ENCODE measurements at places on chromosomes 1 and 21.

GRCh38 chr1:174913225-174913903 lies 86.4 kb upstream of the CACYBP start:
- no peak for DNase-seq

GRCh38 chr1:201084295-201084694 lies 27.9 kb downstream of the CACNA1S start:
- DNase-seq: no peak

GRCh38 chr1:228735871-228736586 lies 750 bp downstream of the RHOU start:
- no peak for DNase-seq

GRCh38 chr1:51878308-51878615 lies 265 bp downstream of the NRDC start:
- no peak for DNase-seq

DNA sequence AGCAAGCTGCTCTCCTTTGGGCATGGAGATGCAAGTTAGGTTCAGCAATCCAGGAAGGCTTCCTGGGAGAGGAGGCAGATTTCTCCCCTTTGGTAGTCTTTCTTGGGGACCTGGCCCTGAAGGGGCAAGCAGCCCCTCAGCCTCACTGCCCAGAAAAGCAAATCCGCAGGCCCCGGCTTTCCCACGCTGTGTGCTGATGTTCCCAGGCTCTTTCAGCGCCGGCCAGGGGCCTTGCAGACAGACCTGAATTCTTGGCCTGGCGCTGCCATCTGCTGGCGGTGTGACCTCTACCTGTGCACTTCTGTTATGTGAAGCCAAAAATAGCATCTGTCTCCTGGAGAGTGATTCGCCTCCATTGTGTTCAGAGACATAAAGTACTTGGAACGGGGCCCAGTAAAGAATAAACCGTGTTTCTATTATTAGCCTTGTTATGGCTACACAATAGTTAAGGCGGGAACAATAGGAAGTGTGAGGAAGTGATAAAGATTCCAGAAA lies 64.8 kb downstream of the ALPL start:
- DNase-seq: peak; percentile 70

GRCh38 chr21:45615145-45615711 lies 28.3 kb upstream of the PCBP3 start:
- peak; percentile 63 for DNase-seq

DNA sequence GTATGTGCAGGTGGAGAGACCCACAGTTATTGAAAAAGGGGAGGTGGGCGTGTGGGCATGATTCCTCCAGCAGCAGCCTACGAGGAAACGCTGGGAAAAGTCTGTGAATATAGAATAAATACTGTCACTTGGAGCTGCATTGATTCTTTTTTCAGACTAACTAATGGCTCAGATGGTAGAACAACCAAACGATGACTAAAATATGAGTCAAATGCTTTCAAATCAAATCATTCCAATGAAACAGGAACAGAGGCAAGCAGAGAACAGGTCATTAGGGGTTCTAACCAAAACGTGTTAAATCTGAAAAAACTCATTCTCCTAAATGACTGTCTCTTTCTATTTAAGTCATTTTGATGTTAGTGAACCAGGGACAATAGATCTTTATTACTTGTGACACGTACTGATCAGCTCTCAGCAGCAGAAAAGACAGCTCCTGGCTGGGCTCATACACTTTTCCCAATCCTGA lies 35.1 kb upstream of the SEC16B start:
- no peak for DNase-seq

GRCh38 chr1:36471830-36472641 lies 7.9 kb upstream of the MRPS15 start:
- DNase-seq: no peak

DNA sequence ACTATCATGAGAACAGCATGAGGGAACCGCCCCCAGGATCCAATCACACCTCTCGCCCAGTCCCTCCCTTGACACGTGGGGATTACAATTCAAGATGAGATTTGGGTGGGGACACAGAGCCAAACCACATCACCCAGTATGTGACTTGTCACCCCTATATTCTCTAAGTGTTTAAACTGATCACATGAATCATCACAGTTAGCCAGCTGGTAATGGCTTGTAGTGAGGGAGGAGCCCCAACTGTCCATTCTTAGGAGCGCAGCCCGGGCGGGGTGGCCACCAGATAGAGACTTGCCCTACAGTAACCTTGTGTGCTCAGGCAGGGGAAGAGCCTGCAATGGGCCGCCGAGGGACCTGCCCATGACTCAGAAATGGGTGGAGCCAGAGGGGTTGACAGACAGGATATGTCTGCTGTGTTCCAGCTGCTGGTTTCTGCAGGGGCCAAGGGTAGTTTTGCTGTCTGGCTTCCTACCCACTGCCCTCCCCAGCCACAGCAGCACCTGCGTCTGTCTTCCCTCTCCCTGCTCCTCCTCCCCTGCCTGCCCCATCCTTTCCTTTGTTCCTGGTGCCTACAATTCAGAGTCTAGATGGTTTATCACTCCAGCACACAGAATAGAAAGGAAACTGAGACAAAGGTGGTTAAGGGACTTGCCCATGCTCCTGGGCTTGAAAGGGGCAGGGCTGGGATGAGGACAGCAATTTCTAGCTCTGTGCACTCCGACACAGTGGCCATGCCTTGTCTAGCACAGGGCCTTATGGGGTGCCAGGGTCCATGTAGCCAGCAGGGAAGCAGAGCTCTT lies 9.2 kb downstream of the ABCG1 start:
- peak; percentile 88 for DNase-seq

- DNase-seq: peak; percentile 66
Observed at GRCh38 chr1:155218854-155219591, 10.5 kb downstream of the MTX1 start.

- no peak for DNase-seq
Observed at GRCh38 chr1:113416496-113416895, 26.2 kb downstream of the MAGI3 start.

- no peak for DNase-seq
Observed at GRCh38 chr1:117561551-117561950, 44.3 kb upstream of the TENT5C start.

GRCh38 chr1:226443439-226443838 lies 35.5 kb upstream of the PARP1 start:
- peak; percentile 33 for DNase-seq

DNA sequence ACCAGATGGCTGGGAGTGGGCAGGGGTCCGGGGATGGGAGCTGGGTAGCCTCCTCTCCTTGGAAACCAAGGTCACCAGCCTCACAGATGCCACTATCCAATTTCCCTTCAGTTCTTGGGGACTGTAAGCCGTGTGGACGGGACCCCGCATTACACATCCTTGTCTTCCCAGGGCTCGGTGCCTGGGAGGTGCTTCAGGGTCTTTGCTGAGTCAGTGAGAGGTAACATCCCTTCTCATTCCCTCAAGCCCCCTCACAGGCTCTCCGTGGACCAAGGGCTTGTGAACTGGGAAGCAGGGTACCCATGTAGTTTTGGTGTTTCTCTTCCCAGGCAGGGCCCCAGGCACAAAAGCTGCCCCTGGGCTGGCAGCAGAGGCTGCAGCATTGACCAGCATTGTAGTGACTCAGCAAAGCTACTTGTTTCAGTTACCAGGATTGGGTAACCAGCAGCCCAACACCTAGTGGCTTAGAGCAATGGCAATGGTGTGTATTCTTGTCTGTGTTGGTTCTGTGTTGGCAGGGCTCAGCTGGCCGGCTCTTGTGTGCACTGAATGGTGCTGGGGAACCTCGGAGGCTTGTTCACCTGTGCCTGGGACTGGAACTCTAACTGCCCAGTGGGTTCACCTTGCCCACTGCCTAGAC lies 24.6 kb upstream of the PCBP3 start:
- no peak for DNase-seq

GRCh38 chr1:245776694-245777332 lies 622.0 kb downstream of the KIF26B start:
- no peak for DNase-seq

- no peak for DNase-seq
Observed at GRCh38 chr1:152034324-152034653, 2.5 kb downstream of the S100A11 start.
